ENCODE measurements at places on chromosomes 5 and 9. TPM values are rescaled to one million over a fixed set of nuclear protein-coding genes. Genes with fewer than 3 reads are reported as not detected.

PRRT1B gene
- not detected for total RNA-seq

ORM1 gene
- total RNA-seq: not detected

BSPRY gene
- total RNA-seq: 7.6 TPM

HRH2 gene
- 11.6 TPM for total RNA-seq

ADGRD2 gene
- total RNA-seq: not detected

PCDHGA10 gene
- 0.07 TPM for total RNA-seq

SLC6A19 gene
- total RNA-seq: not detected

TIMD4 gene
- total RNA-seq: 1.8 TPM

MARCOL gene
- not detected for total RNA-seq

SHROOM1 gene
- total RNA-seq: 1.6 TPM

SH3RF2 gene
- total RNA-seq: 0.12 TPM

TAS2R1 gene
- not detected for total RNA-seq

SV2C gene
- 0.10 TPM for total RNA-seq

PCDHB11 gene
- total RNA-seq: not detected

SLC28A3 gene
- total RNA-seq: 0.99 TPM

ARHGEF28 gene
- 0.12 TPM for total RNA-seq

CNTFR gene
- not detected for total RNA-seq

DHFR gene
- 108 TPM for total RNA-seq

ADAMTSL1 gene
- not detected for total RNA-seq

NRG2 gene
- not detected for total RNA-seq

MYO10 gene
- 0.34 TPM for total RNA-seq

IL31RA gene
- total RNA-seq: 0.29 TPM

C8G gene
- 0.94 TPM for total RNA-seq

ZNF300 gene
- total RNA-seq: 0.85 TPM

PRR16 gene
- total RNA-seq: not detected

KIF24 gene
- 5.6 TPM for total RNA-seq

ENTPD8 gene
- total RNA-seq: not detected

PHF24 gene
- 0.12 TPM for total RNA-seq

CTXN3 gene
- total RNA-seq: not detected

S100Z gene
- 2.1 TPM for total RNA-seq

CACFD1 gene
- total RNA-seq: 1.1 TPM

SLC6A18 gene
- total RNA-seq: not detected

PCDHB15 gene
- not detected for total RNA-seq

BTNL8 gene
- not detected for total RNA-seq

Data from activated CD4-positive, alpha-beta memory T cell treated with anti-CD3 and anti-CD28 coated beads for 36 hours (primary cell).